KG1 (cell line): ENCODE measurements at places on chromosomes 4 and X.

DNA sequence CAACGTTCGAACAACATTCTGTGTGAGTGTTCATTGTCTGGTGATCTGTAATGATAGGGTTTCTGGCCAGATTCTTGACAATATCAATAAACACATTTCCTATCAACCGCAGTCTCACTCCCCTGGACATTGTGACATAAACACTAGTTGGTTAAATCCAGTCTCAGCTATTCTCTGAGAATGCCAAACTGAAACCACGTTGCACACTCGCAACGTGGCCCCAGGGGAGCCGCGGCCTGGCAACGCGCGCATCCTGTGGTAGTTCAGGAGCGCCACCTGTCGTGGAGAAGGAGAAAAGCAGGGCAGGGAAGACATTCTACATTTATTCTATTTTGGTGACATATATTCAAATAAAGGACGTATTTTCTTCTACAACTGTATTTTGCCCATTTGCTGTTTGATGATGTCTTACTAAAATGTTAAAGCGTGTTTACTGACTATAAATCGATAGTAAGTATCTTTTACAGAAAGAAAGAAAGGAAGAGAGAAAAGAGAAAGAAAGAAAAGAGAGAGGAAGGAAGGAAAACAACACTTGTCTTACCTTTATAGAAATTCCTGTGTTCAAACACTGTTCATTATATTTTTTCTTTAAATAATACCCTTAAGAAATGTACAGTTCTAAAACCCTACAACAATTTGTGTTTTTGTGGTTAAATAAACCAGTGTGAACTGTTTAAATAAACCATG, 738.3 kb upstream of the FRG1 start:
- DNase-seq = no peak

DNA sequence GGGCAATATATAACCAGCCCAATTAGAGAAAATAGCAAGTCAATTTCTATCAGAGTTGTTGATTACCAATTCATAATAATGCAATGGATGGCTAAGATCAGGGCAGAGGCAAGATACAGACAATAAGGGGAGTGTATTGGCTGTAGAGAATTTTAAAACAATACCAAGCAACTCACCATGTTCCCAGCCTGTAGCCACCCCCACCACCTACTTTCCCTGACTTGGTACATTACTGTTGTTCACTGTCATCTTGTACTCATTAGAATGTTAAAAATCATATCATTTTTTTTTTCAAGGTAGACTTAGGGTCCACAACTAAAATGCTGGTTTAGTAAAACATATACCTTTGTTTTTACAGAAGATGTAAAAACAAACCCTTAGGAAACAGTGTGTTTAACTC, 27.7 kb downstream of the HNRNPD start:
- DNase-seq = no peak

DNA sequence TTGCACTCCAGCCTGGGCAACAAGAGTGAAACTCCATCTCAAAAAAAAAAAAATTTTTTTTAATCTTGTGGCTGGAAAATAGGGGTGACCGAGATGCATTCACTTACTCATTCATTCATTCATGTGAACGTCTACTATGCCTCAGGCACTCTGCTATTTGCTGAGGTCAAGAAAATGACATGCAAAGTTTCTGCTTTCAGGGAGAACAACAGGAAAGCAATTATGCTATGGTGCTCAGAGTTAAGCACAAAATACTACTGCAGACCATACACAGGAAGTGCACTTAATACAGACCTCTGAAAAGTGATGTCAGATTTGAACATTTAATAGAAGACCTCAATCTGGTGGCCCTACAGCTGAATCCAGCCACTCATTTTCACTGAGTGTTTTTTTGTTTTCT, 59.6 kb upstream of the DUSP21 start:
- DNase-seq = no peak

GRCh38 chr4:98055800-98056501, 87.3 kb downstream of the STPG2 start:
- DNase-seq = no peak

- no peak for DNase-seq
Observed at GRCh38 chrX:10237241-10237640, 80.5 kb downstream of the CLCN4 start.

GRCh38 chrX:155535866-155536265, 76.9 kb downstream of the TMLHE start:
- DNase-seq = no peak

DNA sequence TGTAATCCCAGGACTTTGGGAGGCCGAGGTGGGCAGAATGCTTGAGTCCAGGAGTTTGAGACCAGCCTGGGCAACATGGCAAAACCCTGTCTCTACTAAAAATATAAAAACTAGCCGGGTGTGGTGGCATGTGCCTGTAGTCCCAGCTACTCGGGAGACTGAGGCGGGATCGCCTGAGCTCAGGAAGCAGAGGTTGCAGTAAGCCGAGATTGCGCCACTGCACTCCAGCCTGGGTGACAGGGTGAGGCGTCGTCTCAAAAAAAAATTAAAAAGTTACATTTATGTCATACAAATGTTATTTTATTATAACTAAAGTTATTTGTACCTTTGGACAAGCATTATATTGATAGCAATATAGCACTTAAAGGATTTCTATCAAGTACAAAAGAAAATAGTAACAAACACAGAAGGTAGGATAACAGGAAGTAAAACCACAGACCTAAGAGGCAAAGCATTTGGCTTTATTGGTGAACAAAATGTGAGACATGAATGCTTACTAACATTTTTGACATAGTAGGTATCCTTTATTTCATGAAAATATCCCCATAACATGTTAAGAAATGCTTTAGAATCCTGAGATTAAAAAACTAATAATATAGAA, 51.5 kb downstream of the TMEM165 start:
- no peak for DNase-seq

DNA sequence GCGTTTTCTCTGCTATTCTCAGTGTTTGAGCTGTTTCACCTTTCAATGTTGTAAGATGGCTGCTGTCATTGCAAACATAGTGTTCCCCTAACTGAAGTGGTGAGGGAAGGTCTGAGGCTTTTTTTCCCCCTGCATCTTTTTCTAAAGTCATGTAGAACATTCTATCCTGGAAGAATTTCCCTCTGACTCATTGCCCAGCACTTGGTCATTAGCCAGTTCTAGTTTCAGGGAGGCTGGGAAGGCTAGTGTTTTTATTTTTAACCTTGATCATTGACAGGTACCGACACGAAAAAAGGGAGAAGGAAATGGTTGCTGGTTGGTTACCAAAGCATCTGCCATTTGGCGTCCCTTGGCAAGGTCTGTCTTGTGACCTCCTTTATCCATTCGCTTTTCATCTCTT, 6.6 kb downstream of the LANCL3 start:
- no peak for DNase-seq

DNA sequence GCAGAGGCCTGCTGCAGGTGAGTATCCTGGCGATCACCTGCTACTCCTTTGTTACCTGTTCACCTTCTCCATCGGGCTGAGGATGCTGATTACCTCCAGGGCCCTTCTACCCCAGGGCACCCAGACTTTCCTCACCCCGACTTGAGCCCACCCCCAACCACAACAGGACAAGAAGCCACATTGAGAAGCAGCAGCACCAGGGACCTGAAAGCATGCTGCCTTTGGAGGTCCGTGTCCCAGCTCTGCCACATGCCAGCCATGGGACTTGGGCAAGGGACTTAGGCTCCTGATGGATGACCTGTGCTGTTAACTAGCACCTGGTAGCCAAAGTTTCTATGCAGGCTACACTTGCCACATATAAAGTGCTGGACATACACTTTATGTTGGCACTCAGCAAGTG, 89.7 kb downstream of the CPZ start:
- DNase-seq = no peak

GRCh38 chr4:132384709-132385108, 764.4 kb upstream of the PCDH10 start:
- no peak for DNase-seq

GRCh38 chr4:5962416-5962815, 55.8 kb downstream of the C4orf50 start:
- DNase-seq = no peak

- no peak for DNase-seq
Observed at GRCh38 chrX:118346258-118347094, 570 bp downstream of the WDR44 start.

DNA sequence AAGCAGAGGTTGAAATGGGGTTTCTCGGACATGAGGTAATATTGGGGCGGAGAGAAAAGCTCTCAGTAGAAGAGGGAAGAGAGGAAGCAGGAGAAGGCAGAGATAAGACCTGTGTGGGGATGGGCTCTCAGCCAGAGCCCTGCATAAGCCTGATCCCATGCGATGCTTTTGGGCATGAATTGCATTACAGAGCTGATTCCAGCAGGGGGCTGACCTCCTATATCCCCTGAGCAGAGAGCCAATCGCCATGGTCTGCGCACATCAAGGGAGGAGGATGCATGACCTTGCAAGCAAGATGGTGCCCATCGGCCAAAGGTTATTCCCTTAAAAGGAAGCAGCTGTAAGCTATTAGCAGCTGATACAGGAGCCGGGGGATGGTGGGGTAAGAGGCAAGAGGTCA, 7.6 kb downstream of the ANOS1 start:
- no peak for DNase-seq

GRCh38 chrX:107718156-107718621, 57.4 kb downstream of the TSC22D3 start:
- DNase-seq = peak; percentile 17

DNA sequence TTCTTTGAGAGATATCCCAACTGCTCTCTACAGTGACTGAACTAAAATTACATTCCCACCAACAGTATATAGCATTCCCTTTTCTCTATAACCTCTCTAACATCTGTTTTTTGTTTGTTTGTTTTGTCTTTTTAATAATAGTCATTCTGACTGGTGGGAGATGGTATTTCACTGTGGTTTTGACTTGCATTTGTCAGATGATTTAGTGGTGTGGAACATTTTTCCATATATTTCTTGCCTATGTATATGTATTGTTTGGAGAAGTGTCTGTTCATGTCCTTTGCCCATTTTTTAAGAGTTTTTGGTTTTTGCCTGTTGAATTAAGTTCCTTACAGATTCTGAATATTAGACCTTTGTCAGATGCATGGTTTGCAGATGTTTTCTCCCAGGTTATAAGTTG, 9.0 kb downstream of the USO1 start:
- DNase-seq = no peak

DNA sequence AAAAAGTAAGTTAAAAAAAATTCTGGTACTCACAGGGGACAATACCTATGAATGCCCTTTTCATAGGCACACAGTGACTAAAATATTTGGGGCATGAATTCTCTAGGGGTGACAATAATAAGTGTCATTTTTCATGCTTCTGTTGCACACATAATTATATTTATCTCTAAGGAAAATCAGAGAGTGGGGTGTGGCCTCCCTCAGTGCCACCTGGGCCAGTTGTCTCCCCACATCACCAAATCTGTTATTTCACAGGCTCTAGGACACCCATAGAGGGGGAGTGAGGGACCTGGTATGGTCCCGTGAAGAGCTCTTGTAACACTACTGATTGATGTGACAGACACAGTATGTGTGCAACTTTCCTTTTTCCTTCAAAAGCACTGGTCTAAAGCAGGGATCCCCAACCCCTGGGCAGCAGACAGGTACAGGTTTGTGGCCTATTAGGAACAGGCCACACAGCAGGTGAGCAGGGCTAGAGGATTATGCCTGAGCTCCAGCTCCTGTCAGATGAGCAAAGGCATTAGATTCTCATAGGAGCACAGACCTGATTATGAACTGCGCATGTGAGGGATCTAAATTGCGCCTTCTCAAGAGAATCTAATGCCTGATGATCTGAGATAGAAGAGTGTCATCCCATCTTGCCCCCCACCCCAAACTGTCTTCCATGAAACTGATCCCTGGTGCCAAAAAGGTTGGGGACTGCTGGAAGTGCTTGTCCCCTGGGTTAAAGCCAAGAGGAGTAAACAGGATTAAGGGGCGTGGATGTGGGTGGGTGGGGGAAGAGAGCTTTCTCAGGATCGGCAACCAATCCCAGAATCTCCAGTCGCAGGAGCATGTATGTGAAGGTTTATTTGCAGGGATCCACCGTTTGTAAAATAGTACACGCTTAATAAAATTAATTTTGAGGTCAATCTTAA, 856 bp downstream of the SLC9B1 start:
- no peak for DNase-seq

- DNase-seq = no peak
Observed at GRCh38 chr4:37453281-37453998, 208.9 kb downstream of the NWD2 start.

- no peak for DNase-seq
Observed at GRCh38 chr4:139782926-139783522, 117.4 kb downstream of the MGST2 start.

- DNase-seq = no peak
Observed at GRCh38 chr4:76716658-76717057, 181.3 kb downstream of the SOWAHB start.

DNA sequence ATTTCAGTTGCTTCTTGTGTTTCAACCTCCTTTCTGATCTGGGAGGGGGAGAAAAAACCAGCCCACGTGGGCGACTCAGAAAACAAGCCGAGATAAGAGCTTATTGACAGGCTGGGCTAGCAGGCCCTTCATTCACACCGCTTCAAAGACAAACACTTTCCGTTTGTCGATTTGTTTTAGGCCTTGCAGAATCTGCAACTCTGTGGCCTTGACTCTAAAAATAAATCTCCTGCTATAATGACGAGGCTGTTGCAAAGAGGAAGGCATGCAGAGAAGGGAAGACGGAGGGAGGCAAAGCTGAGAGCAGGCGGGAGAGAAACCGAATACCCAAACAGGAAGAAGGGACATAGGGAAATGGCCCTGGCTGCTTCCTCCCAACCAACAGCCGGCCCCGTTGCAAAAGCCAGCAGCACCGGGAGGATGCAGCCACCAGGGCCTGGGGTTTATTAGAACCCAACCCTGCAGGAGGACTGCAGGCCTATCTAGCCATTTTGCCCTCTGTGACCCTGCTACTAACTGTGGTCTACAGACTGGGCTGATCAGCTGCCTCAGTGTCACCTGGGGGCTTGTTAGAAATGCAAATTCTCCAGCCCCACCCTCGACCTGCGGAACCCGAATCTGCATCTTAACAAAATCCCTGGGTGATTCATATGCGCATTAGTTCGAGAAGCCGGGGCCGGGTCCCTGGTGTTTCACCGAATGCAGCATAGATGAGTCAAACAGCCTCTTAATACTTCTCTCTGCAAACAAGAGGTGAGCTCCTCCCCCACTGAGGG, 325.5 kb downstream of the BCOR start:
- DNase-seq = peak; percentile 6

DNA sequence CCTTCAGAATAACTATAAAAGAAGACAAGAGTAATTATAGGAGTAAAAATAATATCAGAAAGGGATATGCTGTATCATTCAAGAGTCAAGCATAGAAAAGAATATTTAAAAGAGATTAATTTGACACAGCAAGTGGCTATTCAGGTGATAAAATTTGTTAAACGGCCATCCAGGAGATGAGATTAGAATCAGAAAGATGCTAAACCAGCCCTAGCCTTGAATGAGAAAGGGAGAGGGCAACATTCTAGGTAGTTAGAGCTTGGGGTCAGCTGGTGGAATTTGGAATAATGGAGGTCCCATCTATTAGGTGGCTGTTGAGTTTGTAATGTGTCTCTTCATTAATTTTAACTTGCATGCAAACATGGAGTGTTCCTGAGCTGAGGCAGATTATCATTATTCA, 350.5 kb upstream of the PABPC4L start:
- no peak for DNase-seq

- DNase-seq = no peak
Observed at GRCh38 chrX:7294483-7294882, 146.5 kb upstream of the PUDP start.

GRCh38 chr4:70280567-70280966, 38.2 kb downstream of the CSN3 start:
- no peak for DNase-seq
